ENCODE measurements at places on chromosomes 4 and X.
A peak's percentile ranks its signal among the peaks of the same experiment; 100 is the strongest.

GRCh38 chr4:17310269-17310652 is 201.6 kb downstream of the QDPR start:
- no peak for DNase-seq

DNA sequence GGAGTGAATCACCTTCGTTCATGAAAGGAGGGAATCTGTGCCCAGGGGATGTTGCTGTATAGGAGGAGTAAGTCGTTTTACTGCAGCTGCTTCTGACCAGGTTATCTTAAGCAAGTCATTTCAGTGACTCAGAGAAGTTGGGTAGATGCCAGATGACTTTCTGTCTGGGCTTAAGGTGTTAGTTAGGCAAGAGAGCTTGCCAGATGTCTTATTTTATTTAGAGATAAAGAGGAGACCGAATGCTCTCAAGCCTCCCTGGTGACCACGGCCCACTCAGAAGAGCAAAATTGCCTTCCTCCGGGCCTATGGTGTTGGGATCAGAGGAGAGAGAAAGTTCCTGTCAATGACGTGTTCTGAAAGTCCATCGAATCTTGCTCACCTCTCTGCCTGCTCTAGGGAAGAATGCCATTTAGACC is 16.3 kb upstream of the ZNF827 start:
- DNase-seq, result peak; percentile 13

DNA sequence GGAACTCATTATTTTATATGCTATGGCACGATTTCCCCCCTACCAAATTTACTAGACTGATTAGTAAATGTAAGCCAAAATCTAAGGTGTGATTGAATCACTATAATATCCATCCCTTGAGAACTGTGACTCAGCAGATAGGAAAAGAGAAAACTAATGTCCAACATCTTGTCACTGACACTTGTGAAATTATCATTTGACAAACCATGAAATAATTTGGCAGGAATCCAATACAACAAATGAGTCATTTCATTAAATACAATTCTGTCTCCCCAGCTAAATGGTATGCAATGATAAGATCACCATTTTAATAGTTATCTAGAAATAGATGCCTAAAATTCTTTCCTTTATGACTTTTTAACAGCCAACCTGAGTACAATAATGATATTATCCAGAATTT is 462.3 kb downstream of the DMD start:
- DNase-seq, result peak; percentile 68

- no peak for DNase-seq
Observed at GRCh38 chr4:24212642-24213041, 322.8 kb upstream of the PPARGC1A start.

GRCh38 chrX:126550816-126551215 is 1.8 kb downstream of the DCAF12L1 start:
- DNase-seq, result no peak

DNA sequence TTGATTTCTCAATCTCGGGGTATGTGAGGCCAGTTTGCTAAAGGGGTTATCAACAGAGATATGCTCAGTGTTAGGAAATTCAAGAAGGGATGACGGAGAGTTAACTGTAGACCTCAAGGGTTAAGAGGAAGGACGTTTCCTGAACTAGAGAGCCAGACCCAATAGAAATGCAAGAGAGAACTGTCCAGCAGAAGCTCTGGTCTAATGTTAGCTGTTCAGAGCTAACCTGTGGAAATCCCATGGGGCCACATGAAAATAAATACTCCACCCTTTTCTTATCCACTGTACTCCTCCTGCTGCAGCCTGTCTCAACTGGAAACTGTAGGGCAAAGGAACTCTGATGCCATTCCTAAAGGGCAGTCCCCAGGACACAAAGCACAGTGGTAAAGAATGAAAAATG is 274.3 kb downstream of the DMD start:
- DNase-seq, result peak; percentile 25

DNA sequence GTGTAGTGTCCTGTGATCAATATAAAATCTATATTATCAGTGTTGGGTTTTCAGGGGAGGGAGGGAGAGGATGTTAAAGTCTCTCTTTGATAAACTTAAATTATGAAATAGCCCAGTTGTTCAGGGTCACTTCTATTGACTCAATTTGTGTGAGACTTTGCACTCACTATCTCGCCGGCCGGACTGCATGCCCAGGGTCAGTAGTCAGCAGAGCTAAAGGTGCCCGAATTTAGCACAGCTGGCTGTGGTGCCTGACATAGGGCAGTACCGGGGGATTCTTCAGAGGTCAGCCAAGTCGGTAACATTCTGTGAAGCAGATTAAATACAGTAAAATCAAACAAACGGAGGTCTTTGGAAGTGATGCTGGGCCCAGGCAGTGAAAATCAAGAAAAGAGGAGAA is 19.2 kb downstream of the GABRQ start:
- no peak for DNase-seq

DNA sequence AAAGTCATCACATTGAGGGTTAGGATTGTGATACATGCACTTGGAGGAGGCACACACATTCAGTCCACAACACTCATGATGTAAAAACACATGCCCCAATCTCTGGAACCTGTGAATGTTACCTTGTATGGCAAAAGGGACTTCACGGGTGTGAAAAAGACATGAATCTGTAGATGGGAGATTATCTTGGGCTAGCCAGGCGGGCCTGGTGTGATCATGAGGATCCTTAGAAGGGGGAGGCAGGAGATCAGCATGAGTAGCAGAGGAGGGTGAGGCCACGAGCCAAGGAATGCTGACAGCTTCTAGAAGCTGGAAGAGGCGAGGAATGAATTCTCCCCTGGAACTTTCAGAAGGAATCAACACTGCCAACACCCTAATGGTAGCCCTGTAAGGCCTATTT is 77.5 kb upstream of the ENPP6 start:
- DNase-seq, result no peak

DNA sequence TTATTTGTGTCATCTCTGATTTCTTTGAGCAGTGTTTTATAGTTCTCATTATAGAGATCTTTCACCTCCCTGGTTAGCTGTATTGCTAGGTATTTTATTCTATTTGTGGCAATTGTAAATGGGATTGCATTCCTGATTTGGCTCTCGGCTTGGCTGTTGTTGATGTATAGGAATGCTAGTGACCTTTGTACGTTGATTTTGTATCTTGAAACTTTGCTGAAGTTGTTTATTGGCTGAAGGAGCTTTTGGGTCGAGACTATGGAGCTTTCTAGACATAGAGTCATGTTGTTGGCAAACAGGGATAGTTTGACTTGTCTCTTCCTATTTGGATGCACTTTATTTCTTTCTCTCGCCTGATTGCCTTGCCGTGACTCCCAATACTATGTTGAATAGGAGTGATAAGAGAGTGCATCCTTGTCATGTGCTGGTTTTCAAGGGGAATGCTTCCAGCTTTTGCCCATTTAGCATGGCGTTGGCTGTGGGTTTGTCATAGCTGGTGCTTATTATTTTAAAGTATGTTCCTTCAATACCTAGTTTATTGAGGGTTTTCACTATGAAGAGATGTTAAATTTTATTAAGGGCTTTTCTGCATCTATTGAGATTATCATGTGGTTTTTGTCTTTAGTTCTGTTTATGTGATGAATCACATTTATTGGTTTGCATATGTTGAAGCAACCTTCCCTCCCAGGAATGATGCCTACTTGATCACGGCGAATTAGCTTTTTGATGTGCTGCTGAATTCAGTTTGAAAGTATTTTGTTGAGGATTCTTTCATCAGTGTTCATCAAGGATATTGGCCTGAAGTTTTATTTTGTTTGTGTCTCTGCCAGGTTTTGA is 72.7 kb upstream of the BOD1L1 start:
- DNase-seq, result no peak

DNA sequence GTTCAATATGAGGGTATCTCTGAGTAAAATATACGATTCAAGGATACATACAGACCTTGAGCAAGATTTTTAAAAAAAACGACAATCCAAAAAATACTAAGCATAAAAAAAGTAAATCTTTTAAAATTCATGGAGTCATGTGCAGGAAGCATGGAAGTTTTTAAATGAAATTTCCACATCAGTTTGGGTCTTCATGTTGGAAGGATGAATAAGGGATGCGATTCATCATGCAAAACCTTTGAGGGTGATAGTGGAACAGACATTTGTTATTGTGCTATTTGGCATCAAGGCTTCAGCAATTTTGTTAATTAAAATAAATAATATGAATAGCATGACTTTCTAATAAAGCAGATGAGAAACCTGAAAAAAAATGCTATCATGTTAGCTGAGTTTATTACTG is 815.0 kb upstream of the PCDH10 start:
- no peak for DNase-seq
